ENCODE measurements at places on chromosomes 5 and 9. TPM values are rescaled to one million over a fixed set of nuclear protein-coding genes. Genes with fewer than 3 reads are reported as not detected.

The INSL4 gene
- 19.2 TPM for total RNA-seq

The GPR21 gene
- not detected for total RNA-seq

The FGF18 gene
- 0.44 TPM for total RNA-seq

The MEIKIN gene
- not detected for total RNA-seq

The TCF7 gene
- 20.7 TPM for total RNA-seq

The ZNF354C gene
- 0.95 TPM for total RNA-seq

The LRRC26 gene
- 1.0 TPM for total RNA-seq

The QRFP gene
- not detected for total RNA-seq

The TMEM232 gene
- total RNA-seq: 0.24 TPM

The NACC2 gene
- 32.3 TPM for total RNA-seq

The CEL gene
- total RNA-seq: 0.38 TPM

The ACTBL2 gene
- total RNA-seq: 0.05 TPM

The C1QTNF3 gene
- 0.23 TPM for total RNA-seq

The FRRS1L gene
- 0.15 TPM for total RNA-seq

The LCNL1 gene
- not detected for total RNA-seq

The ACOT12 gene
- not detected for total RNA-seq

The HINT2 gene
- total RNA-seq: 73.1 TPM

The TLE1 gene
- 87.1 TPM for total RNA-seq

The NAIP gene
- 0.25 TPM for total RNA-seq

The STXBP1 gene
- 18.5 TPM for total RNA-seq

The ZBED3 gene
- total RNA-seq: 4.5 TPM

The ANKRD55 gene
- not detected for total RNA-seq

The TSLP gene
- not detected for total RNA-seq

The NPR3 gene
- total RNA-seq: 23.2 TPM

The SHOC1 gene
- not detected for total RNA-seq

The XRCC4 gene
- total RNA-seq: 12.3 TPM

The ZNF608 gene
- 0.40 TPM for total RNA-seq

The LIFR gene
- 7.5 TPM for total RNA-seq

The ORM1 gene
- not detected for total RNA-seq

The RASA1 gene
- total RNA-seq: 26.7 TPM

The SPATA31D4 gene
- total RNA-seq: not detected

The LCP2 gene
- not detected for total RNA-seq

The PCDHGC3 gene
- total RNA-seq: 6.8 TPM

The S100Z gene
- not detected for total RNA-seq

The FOXI1 gene
- total RNA-seq: not detected

The PCDHGA5 gene
- total RNA-seq: 0.07 TPM

The DROSHA gene
- 34.4 TPM for total RNA-seq

The LCN15 gene
- total RNA-seq: not detected

The ZCCHC9 gene
- total RNA-seq: 27.6 TPM

The ITGA2 gene
- 25.2 TPM for total RNA-seq

The TLX3 gene
- total RNA-seq: not detected

The C9orf50 gene
- not detected for total RNA-seq

The MZB1 gene
- total RNA-seq: not detected

The C5orf58 gene
- total RNA-seq: not detected

The PPIC gene
- total RNA-seq: 16.4 TPM

The PCDHGA3 gene
- 0.02 TPM for total RNA-seq

The PAPPA gene
- 32.0 TPM for total RNA-seq

The SLC23A1 gene
- total RNA-seq: 1.5 TPM

The IFNA13 gene
- not detected for total RNA-seq

The PCDHA9 gene
- not detected for total RNA-seq

The CLIC3 gene
- 2.4 TPM for total RNA-seq

The NRG2 gene
- 2.0 TPM for total RNA-seq

The WNT8A gene
- not detected for total RNA-seq

The PCDHGB3 gene
- total RNA-seq: 0.19 TPM

The RLN1 gene
- total RNA-seq: not detected

The CD14 gene
- 4.0 TPM for total RNA-seq

The ZFP37 gene
- 1.3 TPM for total RNA-seq
